Erythroblast (primary cell): ENCODE measurements at places on chromosomes 12 and 14.

DNA sequence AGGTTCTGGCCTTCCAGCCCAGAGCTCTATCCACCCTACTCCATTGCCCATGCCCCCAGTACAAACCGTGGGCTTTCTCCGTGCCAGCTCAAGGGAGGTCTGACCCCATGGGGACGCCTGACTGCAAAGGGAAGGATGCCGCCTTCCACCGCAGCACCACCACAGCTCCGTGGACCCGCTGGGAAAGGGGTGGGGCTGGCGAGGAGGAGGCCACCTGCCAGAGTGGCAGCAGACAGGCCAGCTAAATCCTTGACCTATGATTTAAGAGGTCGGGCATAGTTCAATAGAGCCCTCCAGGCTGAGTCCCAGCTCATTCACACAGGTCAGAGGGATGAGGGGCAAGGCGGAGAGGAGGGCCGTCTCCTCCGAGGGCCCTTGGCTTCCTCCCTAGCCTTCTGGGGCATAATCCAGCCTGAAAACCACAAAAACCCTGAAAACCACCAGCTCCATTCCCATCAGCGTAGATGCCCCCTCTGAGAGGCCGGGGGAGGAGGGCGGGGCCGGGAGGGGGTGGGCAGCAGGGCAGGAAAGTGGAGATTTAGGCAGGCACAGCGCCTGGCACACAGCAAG is 14.9 kb upstream of the FIGNL2 start:
- DNase-seq: no peak

GRCh38 chr14:22002860-22003284 is 329.3 kb upstream of the OR4E1 start:
- peak; percentile 18 for DNase-seq

DNA sequence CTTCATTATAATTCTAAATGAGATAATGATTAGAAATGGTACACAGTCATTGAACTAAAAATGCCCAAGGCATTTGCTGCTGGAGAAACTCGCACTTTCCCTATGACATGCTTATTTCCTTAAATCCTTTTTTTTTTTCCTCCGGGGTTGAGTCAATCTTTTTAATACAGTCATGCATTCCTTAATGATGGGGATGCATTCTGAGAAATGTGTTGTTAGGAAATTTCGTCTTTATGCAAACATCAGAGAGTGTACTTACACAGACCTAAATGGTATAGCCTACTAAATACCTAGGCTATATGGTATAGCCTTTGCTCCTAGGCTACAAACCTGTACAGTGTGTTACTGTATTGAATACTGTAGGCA is 29.8 kb upstream of the DACT1 start:
- no peak for DNase-seq

DNA sequence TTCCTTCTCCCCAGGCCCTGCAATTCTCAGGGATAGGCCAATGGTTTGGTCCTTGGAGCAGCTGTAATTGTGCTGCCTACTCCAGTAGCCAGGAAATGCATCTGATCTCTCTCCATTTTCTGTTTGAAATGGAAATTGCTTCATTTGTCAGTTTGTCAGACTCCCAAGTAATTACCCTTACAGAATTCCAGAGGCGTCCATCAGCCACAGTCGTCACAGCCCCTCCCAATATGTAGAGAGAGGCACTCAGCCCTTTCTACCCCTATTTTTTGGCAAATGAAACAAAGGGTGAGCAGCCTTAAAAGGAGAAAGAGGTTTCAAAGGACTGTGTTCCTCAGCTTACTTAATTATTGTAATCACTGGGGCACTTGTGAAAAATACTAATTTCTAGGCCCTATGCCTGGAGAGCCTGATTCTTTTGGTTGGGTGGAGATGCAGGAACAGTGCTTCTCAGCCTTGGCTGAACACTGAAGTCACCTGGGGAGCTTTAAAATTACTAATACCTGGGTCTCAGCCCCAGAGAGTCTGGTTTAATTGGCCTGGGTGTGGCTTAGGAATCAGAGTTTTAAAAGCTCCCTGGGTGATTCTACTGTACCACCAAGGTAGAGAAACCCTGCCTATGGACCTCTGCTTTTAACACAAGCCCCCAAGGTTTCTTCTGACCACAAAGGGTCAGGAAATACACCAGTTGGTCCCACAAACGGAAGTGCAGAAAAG is 190.0 kb downstream of the EMP1 start:
- no peak for DNase-seq

GRCh38 chr14:103126088-103126872 is 3.0 kb downstream of the TNFAIP2 start:
- no peak for DNase-seq

GRCh38 chr14:99936738-99937474 is 128.3 kb upstream of the EVL start:
- DNase-seq: no peak

GRCh38 chr14:53715193-53715721 is 241.4 kb downstream of the BMP4 start:
- no peak for DNase-seq
